ENCODE measurements at places on chromosomes 7 and 10.

- DNase-seq, result no peak
Observed at GRCh38 chr10:22135591-22135990, 82.2 kb downstream of the EBLN1 start.

GRCh38 chr10:58444876-58445275, 59.7 kb downstream of the TFAM start:
- DNase-seq, result no peak

GRCh38 chr7:155458878-155459699, 1.2 kb downstream of the EN2 start:
- DNase-seq, result no peak

DNA sequence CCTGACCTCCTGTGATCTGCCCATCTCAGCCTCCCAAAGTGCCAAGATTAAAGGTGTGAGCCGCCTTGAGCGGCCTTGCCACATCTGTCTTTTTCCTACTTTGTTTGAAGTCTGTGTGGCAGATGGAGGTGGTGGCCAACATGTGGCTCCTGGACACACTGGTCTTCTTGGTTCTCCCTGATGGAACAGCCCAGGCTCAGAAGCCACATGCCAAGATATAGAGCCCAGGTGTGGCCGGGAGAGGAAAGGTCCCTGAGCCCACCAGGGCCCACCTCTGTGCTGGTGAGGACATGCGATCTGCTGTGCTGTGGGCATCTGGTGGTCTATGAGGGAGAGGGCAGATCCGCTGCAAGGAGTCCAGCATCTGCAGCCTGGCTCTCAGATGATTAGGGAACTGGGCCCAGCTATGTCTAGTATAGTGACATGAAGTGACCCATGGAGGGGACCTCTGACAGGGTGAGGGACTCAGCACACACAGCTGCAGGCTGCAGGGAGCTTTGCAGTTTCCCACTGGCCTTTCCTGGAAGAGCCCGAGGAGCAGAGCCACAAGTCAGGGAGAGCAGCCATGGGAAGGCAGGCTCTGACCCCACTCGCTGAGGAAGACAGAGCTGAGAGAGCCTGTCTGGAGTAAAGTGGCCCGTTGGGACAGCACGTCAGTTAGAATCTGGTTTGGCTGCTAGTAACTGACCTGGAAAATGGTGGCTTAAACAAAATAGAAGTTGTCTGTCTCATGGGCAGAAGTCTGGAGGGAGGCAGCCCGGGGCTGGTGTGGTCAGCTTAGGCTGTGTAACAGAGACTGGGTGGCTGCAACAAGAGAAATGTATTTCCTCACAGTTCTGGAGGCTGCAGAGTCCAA, 25.9 kb downstream of the ADCY1 start:
- DNase-seq, result no peak

DNA sequence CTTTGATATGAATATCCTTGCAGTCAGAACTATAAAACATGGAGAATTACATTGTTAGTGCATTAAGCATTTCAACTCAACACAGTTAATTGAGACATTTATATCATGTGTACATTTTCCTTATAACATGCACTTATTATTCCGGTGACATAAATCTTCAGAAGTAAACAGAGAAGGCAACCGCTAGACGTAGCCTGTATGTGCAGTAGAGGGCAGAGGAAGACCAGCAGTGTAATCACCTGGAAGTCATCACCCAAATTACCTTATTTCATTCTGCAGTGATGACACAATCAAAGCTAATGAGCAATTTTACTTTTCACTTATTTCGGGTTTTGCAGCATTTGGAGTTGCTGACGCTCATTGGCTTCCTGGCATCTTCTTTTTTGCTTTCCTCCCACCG, 394.6 kb downstream of the SDK1 start:
- no peak for DNase-seq

GRCh38 chr10:118993214-118993613, 36.3 kb upstream of the NANOS1 start:
- no peak for DNase-seq

DNA sequence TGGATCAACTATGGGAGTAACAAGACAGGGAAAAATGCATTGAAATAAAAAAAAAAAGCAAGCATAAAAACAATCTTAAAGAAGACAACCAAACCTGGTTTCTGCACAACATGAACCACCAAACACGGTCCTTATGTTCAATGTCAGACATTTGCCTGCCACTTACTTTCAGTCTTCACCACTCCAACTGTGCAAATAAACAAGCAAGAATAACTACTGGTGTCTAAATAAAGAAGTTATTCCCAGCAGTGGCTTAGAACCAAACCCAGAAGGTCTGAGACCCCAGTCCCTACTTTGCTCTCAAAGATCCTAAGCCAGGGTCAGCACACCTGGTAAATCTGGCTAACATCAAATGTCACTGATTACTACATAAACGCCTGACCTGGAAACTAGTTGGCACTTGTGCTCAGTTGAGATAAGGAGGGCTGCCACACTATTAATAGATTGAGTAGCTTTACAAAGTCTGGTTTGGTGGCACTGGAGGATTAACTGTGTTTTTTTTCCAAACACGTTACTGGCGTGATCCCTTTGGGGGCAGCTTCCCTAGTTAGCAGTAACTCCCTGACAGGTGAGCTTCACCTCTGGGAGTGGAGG, 62.7 kb upstream of the ABLIM1 start:
- DNase-seq, result no peak

DNA sequence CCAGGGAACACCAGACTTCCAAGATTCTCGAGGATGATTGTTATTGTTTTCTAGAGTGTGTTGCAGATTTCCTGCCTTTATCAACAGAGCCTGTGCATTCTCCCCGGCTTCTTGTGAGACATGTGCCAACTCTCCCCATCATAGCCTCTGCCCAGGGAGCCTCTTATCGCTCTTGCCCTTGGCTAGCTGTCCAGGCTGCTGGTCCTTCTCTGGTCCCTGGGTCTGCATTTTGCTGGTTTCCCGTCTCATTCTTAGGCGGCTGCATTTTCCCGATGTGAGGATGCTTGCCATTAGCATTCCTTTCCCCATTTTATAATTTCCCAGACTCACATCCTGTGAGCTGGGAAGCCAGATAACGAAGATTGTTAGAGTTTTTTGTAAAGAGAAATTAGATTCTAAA, 15.2 kb downstream of the SLC13A4 start:
- no peak for DNase-seq

DNA sequence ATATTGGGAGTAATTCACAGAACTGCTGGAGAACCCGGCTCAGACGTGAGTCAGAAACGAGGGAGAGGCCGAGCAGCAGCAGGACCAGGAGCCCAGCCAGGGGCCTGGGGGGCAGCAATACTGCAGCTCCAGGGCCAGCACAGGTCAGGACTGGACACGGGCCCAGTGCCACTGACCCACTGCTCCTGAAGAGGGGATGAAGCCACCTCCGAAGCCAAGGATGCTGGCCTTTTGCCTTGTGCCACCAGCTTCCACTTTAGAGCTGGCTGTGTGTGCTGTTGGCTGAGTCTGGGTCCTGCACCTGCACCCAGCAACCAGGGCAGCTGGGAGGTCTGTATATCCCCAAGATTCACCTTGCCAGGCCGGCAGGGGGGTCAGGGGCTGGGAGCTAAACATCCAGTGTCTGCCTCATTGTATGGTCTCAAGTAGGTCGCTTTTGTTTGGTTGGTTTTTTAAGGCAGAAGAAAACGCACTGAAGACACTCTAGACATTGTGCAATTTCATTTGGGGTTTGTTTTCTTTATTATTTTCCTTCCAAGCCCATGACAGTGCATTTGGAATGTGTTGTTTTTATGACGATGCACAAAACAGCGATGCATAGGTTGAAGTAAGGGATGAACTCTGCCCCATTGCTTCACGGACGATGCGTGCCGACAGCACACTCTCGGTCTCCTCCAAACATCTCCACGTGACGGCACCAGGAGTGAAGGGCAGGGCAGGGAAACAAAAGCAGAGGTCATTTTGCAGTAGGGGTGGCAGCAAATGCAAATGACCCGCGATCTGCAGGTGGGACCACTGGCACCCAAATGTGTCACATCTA, 27.7 kb upstream of the INSIG1 start:
- DNase-seq, result no peak

- no peak for DNase-seq
Observed at GRCh38 chr7:130494431-130494858, 2.6 kb downstream of the MEST start.

DNA sequence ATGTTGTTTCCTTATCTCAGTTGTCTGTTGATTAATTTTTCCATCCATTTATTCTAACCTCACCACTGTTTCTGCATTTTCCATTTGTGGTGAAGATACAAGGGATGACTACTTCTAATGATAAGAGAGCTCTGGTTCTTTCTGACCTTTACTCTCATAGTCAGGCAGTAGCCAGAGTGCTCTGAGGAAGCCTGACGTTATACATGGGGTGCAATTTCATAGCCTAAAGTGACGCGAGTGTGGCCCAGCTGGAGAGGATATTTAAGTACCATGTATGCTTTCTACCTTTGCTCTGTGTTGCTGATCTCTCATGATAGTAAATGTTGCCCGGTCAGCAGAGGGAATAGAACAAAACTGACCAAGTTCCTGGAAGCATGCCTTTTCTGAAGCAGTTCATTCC, 33.9 kb upstream of the CYCS start:
- no peak for DNase-seq

- no peak for DNase-seq
Observed at GRCh38 chr7:152355474-152356057, 80.2 kb downstream of the KMT2C start.
